ENCODE measurements at places on chromosomes 3 and 15. TPM values are rescaled to one million over a fixed set of nuclear protein-coding genes. Genes with fewer than 3 reads are reported as not detected.

SLC51B gene
- polyA plus RNA-seq: not detected

SUSD5 gene
- polyA plus RNA-seq: 0.62 TPM

DNAH12 gene
- 0.77 TPM for polyA plus RNA-seq

LIPC gene
- polyA plus RNA-seq: not detected

MESP2 gene
- polyA plus RNA-seq: not detected

SH2D7 gene
- polyA plus RNA-seq: not detected

SPSB4 gene
- not detected for polyA plus RNA-seq

RPS17 gene
- polyA plus RNA-seq: 540 TPM

Measured in Purkinje cell (primary cell).